ENCODE measurements at places on chromosomes 5 and 9. TPM values are rescaled to one million over a fixed set of nuclear protein-coding genes. Genes with fewer than 3 reads are reported as not detected.

ARRDC1 gene
- total RNA-seq: 6.9 TPM

GRCh38 chr5:113548396-113548795 lies 34.9 kb downstream of the YTHDC2 start:
- no peak overlapping the region for H3K27ac ChIP-seq
- no peaks in the 10 kb centered on the region for H3K4me1 ChIP-seq
- H3K36me3 ChIP-seq: peaks cover 80% of the 10 kb centered on the region

DNA sequence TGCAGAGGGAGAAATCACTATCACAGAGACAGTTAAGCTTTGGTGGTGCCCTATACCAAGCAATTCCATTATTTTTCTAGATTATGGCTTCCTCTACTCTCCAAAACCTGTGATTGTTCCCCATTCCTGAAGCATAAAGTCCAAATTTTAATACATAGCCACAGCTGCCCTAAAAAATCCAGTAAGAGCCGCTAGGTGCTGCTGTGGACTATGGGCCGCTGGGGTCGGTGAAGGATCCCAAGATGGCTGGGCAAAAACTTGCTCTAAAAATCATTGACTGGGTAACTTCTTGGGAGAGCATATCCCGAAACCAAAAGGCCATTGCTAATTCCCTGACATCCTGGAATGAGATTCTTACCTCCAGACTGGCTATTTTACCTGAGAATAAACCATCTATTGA lies 245.3 kb downstream of the NFIB start:
- H3K36me3 ChIP-seq: no peaks in the 10 kb centered on the region
- H3K27me3 ChIP-seq: no peaks in the 10 kb centered on the region
- H3K4me1 ChIP-seq: no peaks in the 10 kb centered on the region
- DNase-seq: no peak
- H3K27ac ChIP-seq: no peak overlapping the region

ALDH1A1 gene
- 41.8 TPM for total RNA-seq

GRCh38 chr5:175892015-175892800 lies 20.8 kb downstream of the CPLX2 start:
- no peaks in the 10 kb centered on the region for H3K27me3 ChIP-seq
- no peak overlapping the region for H3K27ac ChIP-seq
- H3K4me1 ChIP-seq: no peaks in the 10 kb centered on the region
- no peak for DNase-seq

GRCh38 chr5:84478603-84479002 lies 93.9 kb upstream of the EDIL3 start:
- no peak for DNase-seq
- H3K4me3 ChIP-seq: no peak overlapping the region
- no peaks in the 10 kb centered on the region for H3K36me3 ChIP-seq

RBM18 gene
- 41.7 TPM for total RNA-seq

GRCh38 chr9:94866770-94867169 lies 140.3 kb downstream of the AOPEP start:
- peak overlapping the region; percentile 93 for H3K27ac ChIP-seq
- H3K4me1 ChIP-seq: peaks cover 78% of the 10 kb centered on the region
- DNase-seq: no peak
- no peaks in the 10 kb centered on the region for H3K27me3 ChIP-seq
- H3K36me3 ChIP-seq: no peaks in the 10 kb centered on the region

Measured in psoas muscle (tissue), 8 donors.